ENCODE measurements at places on chromosomes 11 and 22. TPM values are rescaled to one million over a fixed set of nuclear protein-coding genes. Genes with fewer than 3 reads are reported as not detected.

Gene CCDC73
- total RNA-seq: 0.23 TPM

DNA sequence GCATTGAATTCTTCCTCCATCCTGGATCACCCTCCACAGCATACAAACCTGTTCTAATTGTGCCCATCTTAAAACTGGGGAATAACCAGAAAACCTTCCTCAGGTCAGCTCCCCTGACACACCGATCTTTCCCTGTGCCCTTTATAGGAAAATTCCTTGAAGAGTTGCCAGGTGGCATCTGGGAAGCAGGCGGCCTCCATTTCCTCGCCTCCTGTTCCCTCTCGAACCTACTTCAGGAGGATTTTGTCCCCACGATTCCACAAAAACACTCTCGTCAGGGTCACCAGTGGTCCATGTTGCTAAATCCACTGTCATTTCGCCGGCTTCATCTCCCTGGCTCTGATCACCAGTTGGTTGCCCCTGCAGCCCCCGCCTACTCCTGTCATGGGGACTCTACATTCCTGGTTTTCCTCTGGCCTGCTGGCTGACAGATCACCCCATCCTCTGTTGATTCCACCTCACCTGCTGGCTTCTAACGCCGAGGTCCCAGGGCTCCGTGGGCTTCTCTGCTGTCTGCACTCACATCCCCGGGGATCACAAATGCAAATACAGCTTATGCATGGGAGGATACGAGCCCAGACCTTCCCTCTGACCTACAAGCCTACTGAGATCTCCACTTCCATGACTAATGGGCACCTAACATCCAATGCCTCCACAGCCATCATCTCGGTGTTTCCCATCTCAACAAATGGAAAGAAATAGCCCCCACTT lies 92.5 kb upstream of the PRDM11 start:
- H3K27me3 ChIP-seq: no peaks in the 10 kb centered on the region
- H3K27ac ChIP-seq: no peak overlapping the region
- H3K36me3 ChIP-seq: no peaks in the 10 kb centered on the region
- DNase-seq: no peak

DNA sequence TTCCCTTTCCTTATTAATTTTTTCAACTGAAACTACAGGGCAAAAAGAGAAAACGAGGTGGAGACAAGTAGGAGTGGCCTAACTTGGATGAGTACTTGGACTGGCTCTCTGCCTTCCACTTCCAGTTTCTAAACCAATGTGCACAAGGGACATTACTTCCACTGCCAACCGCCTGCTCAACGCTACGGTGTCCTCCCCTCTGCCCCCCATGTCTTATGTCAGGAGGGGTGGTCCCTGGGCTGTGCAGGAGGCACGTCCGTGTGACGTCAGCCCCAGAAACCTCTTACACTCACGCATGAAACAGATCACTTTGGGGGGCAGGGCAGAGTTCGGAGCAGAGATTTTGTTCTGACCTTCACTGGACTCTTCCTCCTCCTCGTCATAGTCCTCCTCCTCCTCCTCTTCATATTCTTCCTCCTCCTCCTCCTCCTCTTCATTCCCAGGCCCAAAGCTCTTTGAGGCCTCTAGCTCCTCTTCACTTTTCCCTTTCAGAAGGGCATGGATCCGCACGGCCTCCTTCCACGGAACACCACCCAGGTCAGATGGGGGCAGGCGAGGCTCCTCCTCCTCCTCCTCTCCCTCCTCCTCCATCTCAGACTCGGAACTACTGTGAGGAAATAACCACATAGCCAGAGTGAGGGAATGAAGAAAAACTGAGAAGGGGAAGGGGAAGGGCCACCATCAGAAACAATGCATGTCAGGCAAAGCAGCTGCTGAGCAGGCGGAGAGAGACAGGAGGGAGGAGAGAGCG lies 57.4 kb upstream of the BID start:
- H3K27me3 ChIP-seq: no peaks in the 10 kb centered on the region
- H3K36me3 ChIP-seq: no peaks in the 10 kb centered on the region
- peak overlapping the region; percentile 36 for H3K27ac ChIP-seq

GRCh38 chr22:49523374-49524008 lies 304.2 kb downstream of the BRD1 start:
- H3K4me1 ChIP-seq: no peaks in the 10 kb centered on the region
- H3K4me3 ChIP-seq: no peak overlapping the region
- no peaks in the 10 kb centered on the region for H3K27me3 ChIP-seq
- H3K36me3 ChIP-seq: no peaks in the 10 kb centered on the region
- DNase-seq: no peak
- no peak overlapping the region for H3K27ac ChIP-seq

- no peaks in the 10 kb centered on the region for H3K36me3 ChIP-seq
- no peak overlapping the region for H3K27ac ChIP-seq
- DNase-seq: no peak
- no peaks in the 10 kb centered on the region for H3K27me3 ChIP-seq
- no peak overlapping the region for H3K4me3 ChIP-seq
- no peaks in the 10 kb centered on the region for H3K4me1 ChIP-seq
Observed at GRCh38 chr22:23424031-23424430, 156.1 kb downstream of the IGLL1 start.

DNA sequence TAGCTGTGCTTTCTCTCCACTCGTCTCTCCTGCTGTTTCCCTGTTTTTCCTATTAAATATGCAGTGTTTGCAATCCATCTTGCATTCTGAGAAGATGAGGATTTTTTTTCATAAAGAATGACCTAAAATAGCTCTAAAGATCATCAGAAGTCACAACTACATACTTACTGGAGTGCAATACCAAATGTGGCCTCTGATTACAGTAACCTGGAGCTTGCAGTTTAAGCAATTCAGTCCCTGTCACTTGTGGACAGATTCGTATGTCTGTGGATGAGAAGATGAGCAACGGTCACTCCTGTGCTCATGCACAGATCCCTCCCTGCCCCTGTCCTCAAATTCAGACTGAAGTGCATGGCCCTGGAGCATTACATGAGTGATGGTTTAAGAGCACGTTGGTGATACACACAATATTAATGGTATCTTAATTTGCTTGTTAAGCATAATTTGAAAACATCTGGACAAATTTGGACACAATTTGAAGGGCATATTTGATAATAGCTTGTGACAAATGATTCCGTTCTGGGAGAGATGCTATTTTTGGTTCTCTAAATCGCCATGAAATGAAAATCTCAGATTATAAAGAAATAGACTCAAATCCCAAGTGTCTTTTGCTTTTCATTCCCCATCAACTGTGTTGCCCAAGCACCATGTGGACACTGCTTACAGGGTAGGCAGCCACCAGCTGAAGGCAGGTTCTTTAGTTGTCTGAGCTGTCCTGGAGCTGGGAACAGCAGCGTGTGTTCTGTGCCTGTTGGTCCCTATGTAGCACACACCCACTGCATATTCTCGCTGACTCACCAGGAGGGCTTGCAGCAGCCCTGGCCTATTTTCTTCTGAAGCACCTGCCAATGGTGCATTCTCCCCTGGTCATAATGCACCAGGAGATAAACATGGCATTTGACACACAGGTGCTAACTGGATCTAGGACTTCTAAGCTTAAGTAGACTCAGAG lies 32.6 kb upstream of the PRAME start:
- no peak overlapping the region for H3K4me3 ChIP-seq
- no peak overlapping the region for H3K27ac ChIP-seq
- no peaks in the 10 kb centered on the region for H3K4me1 ChIP-seq

All from ovary (tissue), 10 donors.